ENCODE measurements at places on chromosomes 5 and 9.

GRCh38 chr5:150065886-150066285 lies 20.5 kb downstream of the CSF1R start:
- DNase-seq: no peak

- DNase-seq: no peak
Observed at GRCh38 chr9:13718539-13718938, 439.0 kb upstream of the MPDZ start.

- no peak for DNase-seq
Observed at GRCh38 chr5:42570966-42571960, 148.0 kb downstream of the GHR start.

DNA sequence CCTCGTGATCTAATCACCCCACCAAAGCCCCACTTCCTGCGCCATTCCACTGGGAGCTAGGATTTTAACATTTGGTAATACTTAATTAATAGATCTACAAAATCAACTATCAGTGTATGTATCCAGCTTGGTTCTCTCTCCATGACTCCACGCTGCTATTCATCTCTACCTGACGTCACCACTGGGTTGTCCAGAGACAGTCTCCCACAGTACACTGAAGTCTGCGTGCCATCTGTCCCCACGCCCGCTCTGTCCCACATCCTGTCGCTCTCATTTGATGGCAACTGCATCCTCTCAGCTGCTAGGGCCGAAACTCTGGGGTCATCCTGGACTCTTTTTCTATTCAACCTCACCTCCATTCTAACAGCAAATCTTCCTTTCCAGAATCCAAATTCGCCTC lies 53.2 kb downstream of the ANKRD33B start:
- no peak for DNase-seq

- no peak for DNase-seq
Observed at GRCh38 chr5:119291877-119292276, 63.9 kb upstream of the TNFAIP8 start.

- no peak for DNase-seq
Observed at GRCh38 chr9:133389025-133389557, 12.9 kb downstream of the STKLD1 start.

DNA sequence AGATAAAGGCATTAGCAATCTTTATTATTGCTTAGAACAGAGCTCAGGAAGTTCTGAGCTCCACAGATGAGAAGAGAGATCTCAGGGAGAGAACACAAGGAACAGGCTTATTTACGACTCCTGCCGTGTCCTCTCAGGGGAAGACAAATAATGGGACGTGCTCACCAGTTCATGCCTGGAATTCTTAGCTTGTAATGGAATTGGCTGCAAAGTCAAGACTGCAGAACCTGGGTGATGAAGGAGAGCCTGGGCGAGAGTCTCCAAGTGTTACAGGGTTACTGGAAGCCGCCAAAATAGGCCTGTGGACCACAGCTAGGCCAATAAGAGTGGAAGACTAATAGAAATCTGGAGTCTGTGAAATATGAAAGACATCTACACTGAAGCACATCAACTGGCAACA lies 174.5 kb upstream of the ADAMTSL1 start:
- no peak for DNase-seq

DNA sequence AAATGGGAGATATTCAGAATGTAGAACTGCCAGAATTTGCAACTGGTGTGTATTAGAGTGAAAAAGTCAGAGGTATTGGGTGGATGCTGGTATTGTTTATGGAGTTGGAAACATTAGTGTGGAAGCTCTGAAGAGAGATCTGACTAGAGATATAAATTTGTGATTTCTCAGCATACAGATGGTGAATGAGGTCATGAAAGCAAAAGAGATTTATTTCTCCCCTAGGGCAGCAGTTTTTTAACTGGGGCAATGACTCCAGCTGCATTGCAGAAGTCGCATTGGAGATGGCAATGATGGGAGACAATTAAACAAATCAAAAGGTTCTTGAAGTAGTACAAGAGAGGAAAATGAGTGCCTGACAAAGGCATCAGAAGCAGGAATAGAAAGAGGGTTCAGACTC lies 64.9 kb downstream of the CETN3 start:
- DNase-seq: no peak

- no peak for DNase-seq
Observed at GRCh38 chr5:40078898-40079575, 600.7 kb upstream of the PTGER4 start.

- DNase-seq: no peak
Observed at GRCh38 chr5:10220248-10220647, 29.4 kb downstream of the ATPSCKMT start.

- DNase-seq: no peak
Observed at GRCh38 chr9:124447297-124447661, 3.0 kb upstream of the ADGRD2 start.

DNA sequence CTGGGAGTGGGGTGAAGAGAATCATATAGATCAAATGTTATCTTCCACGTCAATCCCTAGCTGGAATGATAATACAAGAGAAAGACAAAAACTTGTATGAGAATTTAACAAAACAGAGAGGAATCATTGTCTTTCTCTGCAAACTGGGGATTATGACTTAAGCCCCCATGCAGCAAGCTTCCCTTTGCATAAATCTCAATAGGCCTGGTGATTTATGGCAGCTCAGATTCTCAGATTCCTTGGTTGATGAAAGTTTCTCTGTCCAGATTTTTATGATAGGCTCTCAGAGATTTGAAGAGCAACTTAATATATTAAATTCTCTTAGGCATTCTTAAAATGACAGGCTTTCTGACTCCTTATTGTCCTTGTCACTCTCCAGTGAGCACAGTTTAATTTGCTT lies 56.0 kb downstream of the RASGRF2 start:
- no peak for DNase-seq

GRCh38 chr9:130535818-130536521 lies 43.4 kb upstream of the FUBP3 start:
- no peak for DNase-seq

GRCh38 chr5:160699301-160699700 lies 152.7 kb downstream of the ATP10B start:
- DNase-seq: no peak

DNA sequence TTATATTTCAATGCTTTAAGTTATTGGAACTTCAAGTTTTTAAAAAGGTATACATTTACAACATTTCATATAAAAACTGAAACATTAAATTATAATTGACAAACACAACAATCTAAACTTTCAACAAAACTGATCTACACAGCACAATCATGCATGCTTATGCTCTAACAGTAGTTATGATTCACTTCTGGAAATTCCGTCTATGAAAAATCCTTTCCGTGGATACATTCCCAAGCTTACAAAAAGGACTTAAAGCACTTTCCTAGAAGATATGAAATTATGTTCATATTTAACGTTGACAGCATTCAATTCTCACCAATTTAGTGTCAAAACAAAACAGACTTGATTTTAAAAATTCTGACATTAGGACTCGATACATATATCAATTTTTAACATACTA lies 3.7 kb downstream of the HNRNPH1 start:
- no peak for DNase-seq

GRCh38 chr5:88873447-88873846 lies 9.5 kb downstream of the MEF2C start:
- DNase-seq: no peak

- DNase-seq: no peak
Observed at GRCh38 chr9:127129718-127130085, 7.3 kb upstream of the ANGPTL2 start.

DNA sequence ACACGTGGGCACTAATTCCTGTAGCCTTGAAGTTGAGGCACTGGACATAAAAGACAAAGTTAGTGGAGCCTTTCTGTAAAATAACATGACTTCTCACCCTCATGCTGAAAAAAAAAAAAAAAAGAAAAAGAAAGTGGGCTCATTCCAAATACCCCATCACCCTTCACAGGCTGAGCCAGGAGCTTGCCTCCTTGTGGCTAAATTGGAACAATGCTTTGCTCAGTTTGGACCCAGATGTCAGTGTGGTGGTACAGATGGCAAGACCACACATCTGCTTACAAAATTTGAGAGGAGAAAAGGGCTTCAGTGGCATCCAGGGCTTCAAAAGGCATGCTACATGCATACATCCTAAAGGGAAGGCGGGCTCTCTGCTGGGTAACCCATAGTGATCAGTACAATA lies 342.8 kb downstream of the EBF1 start:
- peak; percentile 42 for DNase-seq

- no peak for DNase-seq
Observed at GRCh38 chr9:98997604-98998003, 53.9 kb downstream of the COL15A1 start.

DNA sequence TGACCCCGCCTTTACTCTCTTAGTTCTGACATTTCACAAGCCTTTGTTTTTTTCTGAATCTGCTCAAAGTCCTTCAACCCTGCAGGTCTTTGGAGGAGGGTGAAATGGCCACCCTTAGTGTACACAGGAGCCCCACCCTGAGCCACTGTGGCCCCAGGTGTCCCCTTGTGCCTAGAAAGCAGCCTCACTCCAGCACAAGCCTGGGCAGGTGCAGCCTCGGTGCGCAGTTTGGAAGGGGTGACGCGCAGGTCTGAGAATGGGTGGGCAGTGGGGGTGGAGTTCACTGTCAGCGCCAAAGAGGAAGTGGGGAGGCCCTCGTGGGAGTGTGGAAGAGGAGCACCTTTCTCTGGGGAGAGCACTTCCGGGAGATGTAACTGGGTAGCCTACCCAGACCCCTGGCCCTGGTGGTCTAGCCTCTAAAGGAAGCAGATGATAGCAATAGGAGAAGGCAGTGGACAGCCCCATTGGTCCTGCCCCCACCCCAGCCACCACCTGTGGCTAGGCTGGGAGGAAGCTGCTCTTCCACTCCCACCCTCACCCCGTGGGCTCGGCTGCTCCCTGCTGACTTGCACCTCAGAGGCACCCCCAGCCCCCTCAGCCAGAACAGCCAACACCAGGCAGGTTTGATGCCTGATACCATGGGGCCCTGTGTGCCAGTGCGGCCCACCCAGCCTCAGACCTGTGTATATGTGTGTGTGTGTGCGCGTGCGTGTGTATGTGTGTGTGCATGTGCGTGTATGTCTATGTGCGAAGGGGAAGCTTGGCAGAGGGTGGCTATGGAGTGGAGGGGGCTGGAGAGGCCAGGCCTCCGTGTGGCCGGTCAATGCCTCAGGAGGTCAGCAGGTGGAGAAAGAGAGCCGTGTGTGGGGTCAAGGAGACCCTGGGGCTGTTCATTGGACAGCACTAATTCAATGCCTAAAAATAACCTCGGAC lies 16.8 kb upstream of the DAB2IP start:
- peak; percentile 21 for DNase-seq

GRCh38 chr9:27535701-27536118 lies 6.1 kb upstream of the MOB3B start:
- peak; percentile 16 for DNase-seq

DNA sequence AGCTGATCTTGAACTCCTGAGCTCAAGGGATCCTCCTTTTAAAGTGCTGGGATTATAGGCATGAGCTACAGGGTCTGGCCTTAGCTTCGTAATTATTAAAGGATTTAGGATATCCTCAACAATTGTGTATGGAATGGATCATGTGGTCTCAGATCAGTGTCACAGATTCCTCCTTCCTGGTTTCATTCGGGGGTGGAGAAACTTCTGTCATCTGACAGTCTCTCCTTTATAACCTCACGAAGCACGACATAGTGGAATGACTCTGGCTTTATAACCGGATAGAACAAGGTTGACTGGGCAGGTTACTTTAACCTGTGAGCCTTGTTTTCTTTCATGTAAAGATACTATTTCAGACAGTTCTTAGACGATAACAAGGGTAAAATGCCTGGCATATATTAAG lies 4.4 kb upstream of the GNG10 start:
- no peak for DNase-seq

GRCh38 chr5:106321242-106321641 lies 1349.5 kb downstream of the EFNA5 start:
- no peak for DNase-seq

DNA sequence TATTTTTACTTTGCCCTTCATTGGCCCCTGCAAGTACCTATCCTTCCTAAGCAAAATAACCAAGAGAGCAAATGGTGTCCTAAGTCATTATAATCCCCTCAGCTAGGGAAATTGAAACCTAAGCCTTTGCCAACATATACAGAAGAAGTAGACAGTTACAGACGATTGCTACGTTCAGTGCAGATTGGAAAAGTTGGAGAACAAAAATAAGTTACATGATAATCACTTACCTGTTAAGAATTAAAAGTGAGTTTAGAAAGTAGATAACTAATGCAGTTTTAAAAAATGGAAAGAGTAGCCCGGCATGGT lies 244.8 kb downstream of the MPDZ start:
- DNase-seq: no peak

DNA sequence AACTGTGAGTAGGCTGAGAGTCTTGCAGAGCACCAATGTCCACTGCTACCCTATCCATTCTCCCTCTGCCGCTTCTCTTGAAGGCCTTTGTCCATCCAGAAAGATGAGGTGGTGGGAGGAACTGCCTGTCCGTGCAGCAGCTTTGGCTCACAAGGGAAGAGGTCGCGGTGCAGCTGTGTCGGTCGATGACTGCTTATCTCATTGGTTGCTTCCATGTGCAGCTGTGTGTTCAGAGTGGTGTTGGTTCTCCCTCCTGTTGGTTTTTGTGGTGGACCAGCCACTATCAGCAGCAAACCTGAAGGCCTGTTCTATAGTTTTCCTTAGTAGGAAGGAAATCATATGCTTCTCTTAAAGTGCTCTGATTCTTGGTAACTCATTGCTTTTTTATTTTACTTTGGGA lies 40.7 kb downstream of the SPTAN1 start:
- DNase-seq: no peak

GRCh38 chr9:107548298-107549142 lies 59.0 kb upstream of the KLF4 start:
- no peak for DNase-seq

GRCh38 chr9:107644733-107645463 lies 155.3 kb upstream of the KLF4 start:
- no peak for DNase-seq

GRCh38 chr9:30977965-30978364 lies 1406.5 kb upstream of the ACO1 start:
- no peak for DNase-seq

Data from OCI-LY7 (cell line).